Left cardiac atrium (tissue), 4 donors: ENCODE measurements at places on chromosomes 2 and 18. TPM values are rescaled to one million over a fixed set of nuclear protein-coding genes. Genes with fewer than 3 reads are reported as not detected.

RUFY4 gene
- not detected for total RNA-seq

DNA sequence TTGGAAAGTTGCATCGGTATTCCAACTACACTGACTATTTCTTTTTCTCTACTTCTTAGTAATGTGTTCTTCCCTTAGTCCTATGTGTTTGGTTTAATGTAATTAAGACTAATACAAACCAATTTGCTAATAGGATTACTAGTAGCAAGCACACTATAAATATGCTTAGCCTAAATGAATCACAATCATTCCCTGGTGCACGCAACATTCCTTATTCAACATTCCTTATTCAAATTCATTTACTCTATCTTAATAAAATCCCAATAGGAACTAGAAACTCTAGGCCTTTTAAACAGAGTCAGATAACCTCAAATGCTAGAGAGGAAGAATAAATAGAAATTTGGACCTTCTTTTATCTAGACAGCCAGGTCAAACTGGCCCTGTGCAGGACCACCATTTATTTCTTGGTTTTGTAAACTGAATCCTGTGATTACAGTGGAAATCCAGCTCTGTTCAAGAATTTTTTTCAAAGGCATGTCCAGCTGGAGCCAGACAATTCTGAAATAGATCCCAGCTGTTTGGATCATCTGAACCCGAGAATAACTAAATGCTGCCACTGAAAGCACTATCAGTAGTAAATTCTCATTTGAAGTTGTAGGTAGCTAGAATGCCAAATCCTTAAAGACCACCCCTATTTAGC is 103.1 kb downstream of the PPP1R1C start:
- DNase-seq: no peak

- no peak for DNase-seq
Observed at GRCh38 chr2:210562091-210562490, 5.7 kb downstream of the CPS1 start.

GRCh38 chr2:201132518-201132917 is 16.6 kb downstream of the CFLAR start:
- no peak for DNase-seq

GRCh38 chr2:29850794-29851193 is 70.6 kb downstream of the ALK start:
- no peak for DNase-seq

- no peak for DNase-seq
Observed at GRCh38 chr2:5985536-5986385, 293.6 kb downstream of the SOX11 start.
